Thymus (tissue), 14 donors: ENCODE measurements at places on chromosomes 2 and 18. TPM values are rescaled to one million over a fixed set of nuclear protein-coding genes. Genes with fewer than 3 reads are reported as not detected.

The FOSL2 gene
- 37.1 TPM for polyA plus RNA-seq

The C2orf66 gene
- polyA plus RNA-seq = 0.41 TPM

The SCN2A gene
- 0.09 TPM for polyA plus RNA-seq

The CDH7 gene
- polyA plus RNA-seq = 1.2 TPM

The ANKRD30B gene
- 0.02 TPM for polyA plus RNA-seq

The ZNF804A gene
- polyA plus RNA-seq = 0.05 TPM

The STPG4 gene
- polyA plus RNA-seq = 0.05 TPM

The POMC gene
- polyA plus RNA-seq = 20.3 TPM

The POTEE gene
- not detected for polyA plus RNA-seq

The TUBA3E gene
- polyA plus RNA-seq = 0.82 TPM

The DSC1 gene
- 0.80 TPM for polyA plus RNA-seq

The C2orf15 gene
- 2.3 TPM for polyA plus RNA-seq

The NEB gene
- polyA plus RNA-seq = 4.3 TPM

The PPM1B gene
- polyA plus RNA-seq = 55.4 TPM

The NYAP2 gene
- polyA plus RNA-seq = 0.02 TPM

The SRSF7 gene
- 244 TPM for polyA plus RNA-seq

The PDE6D gene
- polyA plus RNA-seq = 44.2 TPM

The IFIH1 gene
- polyA plus RNA-seq = 22.6 TPM

The RAB1A gene
- polyA plus RNA-seq = 144 TPM

The NDUFS1 gene
- polyA plus RNA-seq = 20.8 TPM

The CD8B2 gene
- 6.3 TPM for polyA plus RNA-seq

The UGT1A7 gene
- 0.11 TPM for polyA plus RNA-seq

The NXPH2 gene
- polyA plus RNA-seq = 0.07 TPM

The SERPINB11 gene
- polyA plus RNA-seq = 0.23 TPM

The ALKAL2 gene
- 13.3 TPM for polyA plus RNA-seq

The TBR1 gene
- 0.02 TPM for polyA plus RNA-seq

The SLC5A7 gene
- 0.05 TPM for polyA plus RNA-seq

The GCG gene
- 3.7 TPM for polyA plus RNA-seq

The ITPRIPL1 gene
- 1.9 TPM for polyA plus RNA-seq

The IL1R2 gene
- polyA plus RNA-seq = 67.3 TPM

The FLACC1 gene
- polyA plus RNA-seq = 1.2 TPM

The PGAP1 gene
- polyA plus RNA-seq = 3.1 TPM

The MC4R gene
- polyA plus RNA-seq = 0.30 TPM

The UGT1A8 gene
- 2.6 TPM for polyA plus RNA-seq

The CNTNAP5 gene
- 0.02 TPM for polyA plus RNA-seq

The TMX3 gene
- polyA plus RNA-seq = 45.4 TPM

The SLC9A4 gene
- polyA plus RNA-seq = 0.66 TPM

The ACADL gene
- polyA plus RNA-seq = 17.8 TPM

The OBSL1 gene
- 34.2 TPM for polyA plus RNA-seq

The IGFBP5 gene
- 134 TPM for polyA plus RNA-seq

The UGT1A10 gene
- 0.39 TPM for polyA plus RNA-seq

The CYP26B1 gene
- 5.6 TPM for polyA plus RNA-seq

The RAX gene
- polyA plus RNA-seq = 0.05 TPM

The PLGLB1 gene
- 25.4 TPM for polyA plus RNA-seq

The HOXD13 gene
- polyA plus RNA-seq = 0.11 TPM

The GALNT14 gene
- polyA plus RNA-seq = 2.1 TPM

The SERPINB8 gene
- polyA plus RNA-seq = 11.2 TPM

The FN1 gene
- polyA plus RNA-seq = 439 TPM

The HOXD10 gene
- 0.09 TPM for polyA plus RNA-seq
